ENCODE measurements at places on chromosomes 4 and X.

GRCh38 chrX:38798956-38799355, 2.3 kb upstream of the MID1IP1 start:
- DNase-seq, result no peak

GRCh38 chr4:106816496-106816895, 219.6 kb downstream of the DKK2 start:
- no peak for DNase-seq

- no peak for DNase-seq
These were observed 14.4 kb upstream of the ATOH1 start for GRCh38 chr4:93814141-93814540.

DNA sequence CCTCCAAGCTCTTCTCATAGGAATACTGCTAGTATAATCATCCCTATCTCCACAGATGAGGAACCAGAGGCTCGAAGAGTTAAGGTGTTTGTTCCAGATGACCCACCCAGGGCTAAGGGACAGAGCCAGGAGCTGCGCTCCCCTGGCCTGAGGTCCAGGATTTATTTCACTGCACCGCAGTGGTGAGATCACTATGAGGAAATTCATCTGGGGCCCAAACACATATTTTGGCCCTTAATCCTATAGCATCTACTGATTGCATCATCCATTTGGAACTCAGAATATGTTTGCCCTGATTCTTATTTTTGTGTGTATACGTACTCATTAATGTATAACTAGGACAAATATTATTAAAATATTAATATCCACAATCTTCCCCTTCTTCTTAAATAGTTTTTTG, 100.1 kb upstream of the RBPJ start:
- no peak for DNase-seq

DNA sequence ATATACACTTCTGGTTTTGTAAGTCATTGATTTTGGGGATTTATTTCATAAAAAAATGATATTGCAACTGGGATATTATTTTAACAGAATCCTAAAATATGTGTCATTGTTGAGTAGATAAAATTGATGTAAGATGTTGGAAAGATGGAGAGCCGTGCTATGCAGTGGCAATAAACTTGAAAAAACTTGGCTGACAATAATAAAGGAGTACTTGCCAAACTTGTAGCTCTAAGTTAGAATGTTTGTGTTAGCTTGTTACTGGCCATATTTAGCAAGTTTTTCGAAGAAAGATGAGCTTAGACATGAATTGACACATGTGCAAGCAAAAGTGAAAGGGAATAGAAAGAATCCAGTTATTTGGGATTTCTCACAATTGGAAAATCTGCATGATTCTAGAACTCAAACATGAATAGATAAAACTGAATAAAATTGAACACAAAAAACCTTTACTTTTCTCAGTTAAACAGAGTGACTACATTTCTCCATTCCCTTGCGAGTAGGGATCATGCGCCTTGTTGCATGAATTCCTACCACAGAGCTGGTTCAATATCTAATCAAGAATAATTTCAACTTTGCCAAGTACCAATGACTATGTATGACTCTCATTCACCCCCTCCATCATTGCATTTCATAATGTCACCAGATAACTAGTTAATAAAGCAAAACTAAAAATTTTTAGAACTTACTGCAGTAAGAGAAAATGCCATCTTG, 327.8 kb downstream of the CAMK2D start:
- DNase-seq, result no peak

- DNase-seq, result no peak
These were observed 96.4 kb upstream of the PPARGC1A start for GRCh38 chr4:23986270-23986669.

DNA sequence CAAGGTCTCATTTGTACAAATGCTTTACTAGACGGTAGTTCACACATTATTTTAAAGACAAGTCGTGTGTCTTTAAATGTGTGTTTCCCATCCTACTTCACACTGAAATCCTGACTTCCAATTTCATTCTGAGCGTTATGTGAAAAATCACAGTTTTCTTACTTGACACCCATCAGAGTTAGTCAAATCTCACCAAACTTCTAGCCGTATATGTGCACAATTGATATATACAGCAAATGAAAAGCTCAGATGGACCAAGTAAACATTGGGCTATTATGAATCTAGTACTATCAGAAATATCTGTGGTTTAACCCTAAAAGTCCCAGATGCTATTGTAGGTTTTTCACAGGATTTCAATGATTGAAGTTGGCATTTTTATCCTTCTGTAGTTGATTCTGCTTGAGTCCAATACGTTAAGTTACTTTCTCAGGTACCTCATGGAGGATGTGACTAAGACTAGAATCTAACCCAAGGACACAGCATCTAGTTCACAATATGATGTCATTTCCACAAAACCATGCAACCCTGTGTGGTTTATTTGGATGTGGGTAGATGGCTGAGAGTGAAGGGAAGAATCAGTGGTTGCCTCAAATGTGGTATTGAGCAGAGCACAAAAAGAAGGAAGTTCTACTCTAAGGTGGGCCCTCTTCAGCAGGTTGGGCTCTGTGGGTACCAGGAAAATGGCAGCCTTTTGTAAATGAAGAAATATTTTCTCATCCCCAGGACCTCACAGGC, 22.1 kb upstream of the TRIM60 start:
- DNase-seq, result no peak

Measured in stimulated activated CD4-positive, alpha-beta T cell treated with anti-CD3 and anti-CD28 coated beads, Interleukin-2, amount 100 ng/mL, for 4 hours (primary cell).